ENCODE measurements at places on chromosomes 6 and 20. TPM values are rescaled to one million over a fixed set of nuclear protein-coding genes. Genes with fewer than 3 reads are reported as not detected.

Gene PREP
- total RNA-seq = 44.1 TPM

Gene PPP1R16B
- 65.1 TPM for total RNA-seq

Gene OR2B2
- not detected for total RNA-seq

Gene SPATA2
- 7.6 TPM for total RNA-seq

GRCh38 chr6:70363741-70364493 lies 49.4 kb upstream of the FAM135A start:
- H3K27ac ChIP-seq = no peak overlapping the region
- H3K4me1 ChIP-seq = no peaks in the 10 kb centered on the region
- peaks cover 28% of the 10 kb centered on the region for H3K27me3 ChIP-seq
- no peak overlapping the region for H3K4me3 ChIP-seq
- DNase-seq = no peak

- no peak for DNase-seq
- H3K36me3 ChIP-seq = peaks cover 12% of the 10 kb centered on the region
- no peaks in the 10 kb centered on the region for H3K27me3 ChIP-seq
- H3K4me1 ChIP-seq = no peaks in the 10 kb centered on the region
- H3K27ac ChIP-seq = no peak overlapping the region
Observed at GRCh38 chr6:2179241-2179640, 66.2 kb downstream of the GMDS start.

- H3K27me3 ChIP-seq = no peaks in the 10 kb centered on the region
- H3K36me3 ChIP-seq = no peaks in the 10 kb centered on the region
- H3K4me1 ChIP-seq = no peaks in the 10 kb centered on the region
- H3K27ac ChIP-seq = no peak overlapping the region
Observed at GRCh38 chr6:123980311-123980710, 176.6 kb downstream of the NKAIN2 start.

DNA sequence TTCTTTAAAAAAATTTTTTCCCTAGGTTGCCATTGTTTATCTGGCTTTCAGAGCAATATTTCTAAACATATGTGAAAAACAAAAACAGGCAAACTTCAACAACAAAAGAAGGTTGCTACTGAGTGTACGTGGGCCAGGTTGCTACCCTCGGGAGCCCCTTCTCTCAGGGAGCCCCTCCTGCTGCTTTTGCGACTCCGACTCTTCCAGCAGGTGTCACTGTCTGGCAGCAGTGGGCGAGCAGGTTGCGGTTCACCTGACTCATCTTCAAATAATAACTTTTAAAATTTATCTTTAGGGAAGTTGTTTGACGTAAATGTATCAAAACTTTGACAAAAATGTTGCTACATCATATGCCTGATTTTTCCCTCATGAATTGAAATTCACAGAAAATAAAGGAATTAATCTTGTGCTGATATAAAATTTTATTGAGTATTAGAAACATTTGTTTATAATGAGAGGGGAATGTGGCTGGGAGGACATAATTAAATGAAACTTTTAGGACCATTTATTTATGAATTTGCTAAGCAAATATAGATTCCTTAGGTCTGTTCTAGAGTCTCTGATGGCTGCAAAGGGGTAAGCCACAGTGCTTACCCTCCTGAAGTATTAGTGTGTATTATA lies 138.8 kb downstream of the HIVEP1 start:
- no peaks in the 10 kb centered on the region for H3K27me3 ChIP-seq
- no peak overlapping the region for H3K4me3 ChIP-seq
- peaks cover 20% of the 10 kb centered on the region for H3K4me1 ChIP-seq
- H3K27ac ChIP-seq = no peak overlapping the region
- H3K36me3 ChIP-seq = peaks cover 9% of the 10 kb centered on the region

GRCh38 chr20:54017846-54018245 lies 52.5 kb downstream of the BCAS1 start:
- no peak overlapping the region for H3K4me3 ChIP-seq
- peaks cover 6% of the 10 kb centered on the region for H3K4me1 ChIP-seq
- no peak overlapping the region for H3K27ac ChIP-seq
- no peaks in the 10 kb centered on the region for H3K36me3 ChIP-seq

DNA sequence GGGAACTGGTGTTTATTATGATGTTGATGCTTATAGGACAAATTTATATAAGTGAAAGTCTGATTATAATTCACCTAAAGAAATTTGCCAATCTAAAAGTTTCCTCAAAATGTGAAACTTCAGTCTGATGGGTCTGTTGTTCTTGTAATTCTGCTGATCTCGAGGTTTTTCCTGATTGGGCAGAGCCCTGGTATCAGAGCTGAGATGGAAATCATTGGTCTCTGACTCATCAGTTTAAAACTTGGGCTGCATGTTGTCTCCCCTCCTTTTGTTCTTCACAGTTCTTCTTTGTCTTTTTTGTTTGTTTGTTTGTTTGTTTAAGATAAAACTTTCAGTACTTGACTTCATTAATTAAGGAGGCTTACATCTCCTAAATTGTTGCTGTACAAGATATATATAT lies 5.9 kb downstream of the SMAP1 start:
- H3K4me1 ChIP-seq = peaks cover 51% of the 10 kb centered on the region
- no peaks in the 10 kb centered on the region for H3K27me3 ChIP-seq
- no peak overlapping the region for H3K4me3 ChIP-seq
- no peak for DNase-seq

- no peak for DNase-seq
- peaks cover 45% of the 10 kb centered on the region for H3K36me3 ChIP-seq
- H3K27me3 ChIP-seq = no peaks in the 10 kb centered on the region
- H3K27ac ChIP-seq = peak overlapping the region; percentile 91
- H3K4me3 ChIP-seq = peak overlapping the region; percentile 81
Observed at GRCh38 chr6:144352331-144352730, 67.2 kb downstream of the UTRN start.

DNA sequence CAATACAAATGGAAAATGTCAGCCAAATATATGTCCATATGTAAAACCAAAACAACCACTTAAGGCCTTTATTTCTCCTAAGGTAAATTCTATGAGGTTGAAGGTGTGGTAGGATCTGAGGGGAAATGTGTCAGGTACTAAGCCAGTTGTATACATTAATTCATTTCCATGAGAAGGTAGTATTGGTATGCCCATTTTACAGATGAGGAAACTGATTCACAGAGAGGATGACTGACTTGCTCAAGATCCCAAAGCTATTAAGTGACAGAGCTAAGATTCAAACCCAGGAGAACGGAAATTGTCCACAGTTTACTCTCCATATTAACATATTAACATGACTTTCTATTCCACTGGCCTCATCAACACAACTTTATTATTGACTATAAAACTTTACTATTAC lies 64.1 kb upstream of the MAP7 start:
- H3K4me1 ChIP-seq = peaks cover 11% of the 10 kb centered on the region
- no peak for DNase-seq
- no peak overlapping the region for H3K27ac ChIP-seq
- H3K4me3 ChIP-seq = no peak overlapping the region

- no peaks in the 10 kb centered on the region for H3K27me3 ChIP-seq
- H3K4me3 ChIP-seq = no peak overlapping the region
- no peaks in the 10 kb centered on the region for H3K36me3 ChIP-seq
Observed at GRCh38 chr20:18331694-18332093, 43.4 kb downstream of the ZNF133 start.

GRCh38 chr20:12028771-12029170 lies 111.1 kb downstream of the BTBD3 start:
- no peaks in the 10 kb centered on the region for H3K4me1 ChIP-seq
- no peak overlapping the region for H3K27ac ChIP-seq
- H3K4me3 ChIP-seq = no peak overlapping the region

Gene SLC26A8
- total RNA-seq = not detected

DNA sequence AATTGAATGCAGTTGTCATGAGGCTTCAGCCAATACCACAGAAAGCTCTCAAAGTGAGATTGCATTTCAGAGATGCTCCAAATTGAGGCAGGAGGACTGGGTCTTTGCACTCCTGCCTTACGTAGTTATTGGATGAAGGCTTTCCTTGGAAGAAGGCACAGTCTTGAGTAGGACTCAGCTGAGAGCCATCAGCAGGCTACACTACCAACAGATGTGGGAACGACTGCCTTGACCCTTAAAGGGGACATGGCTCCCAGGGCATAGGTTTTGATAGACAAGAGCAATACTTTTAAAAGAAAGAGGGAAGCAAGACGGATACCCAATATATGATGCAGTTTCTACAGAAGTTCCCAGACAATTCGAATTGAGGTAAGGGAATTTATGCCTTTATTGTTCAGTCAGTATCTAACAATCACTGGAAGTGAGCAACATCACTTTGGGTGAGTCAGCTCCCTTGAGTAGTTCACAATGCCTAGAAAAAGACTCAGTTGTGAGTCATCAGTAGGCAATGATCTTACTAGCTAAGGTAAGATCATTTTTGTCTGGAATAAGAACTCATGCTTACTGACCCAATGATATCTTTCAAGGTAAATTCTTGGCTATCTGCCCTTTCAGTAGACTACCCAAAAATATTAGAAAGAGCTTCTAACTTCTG lies 390.8 kb downstream of the GJA1 start:
- H3K4me1 ChIP-seq = no peaks in the 10 kb centered on the region
- DNase-seq = no peak
- no peak overlapping the region for H3K4me3 ChIP-seq
- H3K36me3 ChIP-seq = no peaks in the 10 kb centered on the region
- no peaks in the 10 kb centered on the region for H3K27me3 ChIP-seq

Gene MUCL3
- not detected for total RNA-seq

DNA sequence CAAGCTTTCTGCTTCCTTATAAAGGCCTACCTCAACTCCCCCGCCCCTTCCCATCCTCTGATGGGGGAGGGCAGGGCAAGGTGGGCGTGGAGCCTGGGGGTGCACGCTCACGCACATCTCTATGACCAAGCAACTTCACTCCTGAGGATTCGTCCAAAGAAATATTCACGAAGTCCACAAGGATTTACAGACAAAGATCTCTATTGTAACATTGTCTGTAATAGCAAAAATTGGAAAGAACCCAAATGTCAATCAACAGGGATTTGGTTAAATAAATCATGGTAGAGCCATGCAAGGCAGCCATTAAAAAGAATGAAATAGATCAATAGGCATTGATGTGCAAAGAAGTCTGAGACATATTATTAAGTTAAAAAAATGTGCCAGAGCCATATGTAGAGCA lies 130.4 kb upstream of the AFDN start:
- peaks cover 18% of the 10 kb centered on the region for H3K4me1 ChIP-seq
- no peaks in the 10 kb centered on the region for H3K36me3 ChIP-seq
- no peak overlapping the region for H3K4me3 ChIP-seq
- DNase-seq = no peak
- peaks cover 33% of the 10 kb centered on the region for H3K27me3 ChIP-seq

DNA sequence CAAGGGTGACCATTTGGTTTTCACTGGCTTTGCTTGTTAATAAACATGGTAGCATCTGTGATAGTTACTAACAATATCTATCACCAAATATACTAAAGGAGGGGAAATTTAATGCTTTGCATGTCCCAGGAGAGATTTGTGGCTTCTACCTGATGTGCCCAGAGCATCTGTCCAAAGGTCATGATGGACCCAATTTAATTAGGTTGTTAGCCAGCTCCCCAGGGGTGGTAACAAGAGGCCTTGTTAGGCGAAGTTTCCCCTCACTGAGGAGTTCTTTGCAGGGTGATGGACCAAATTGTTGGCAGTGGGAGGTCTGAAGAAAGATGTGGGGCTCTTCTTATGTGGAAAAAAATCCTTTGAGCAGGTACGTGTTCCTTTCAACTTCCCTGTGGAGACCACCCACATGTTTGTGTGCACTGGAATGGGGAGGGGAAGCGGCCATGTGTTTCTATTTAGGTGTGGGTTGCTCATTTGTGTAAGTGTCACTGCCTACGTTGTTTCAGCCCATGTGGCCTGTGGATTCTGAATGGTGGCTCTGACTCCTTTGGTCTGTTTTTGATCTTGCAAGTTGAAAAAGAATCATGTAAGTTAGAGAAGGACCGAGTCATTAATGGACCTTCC lies 137.6 kb downstream of the CLIC5 start:
- H3K27ac ChIP-seq = no peak overlapping the region
- peaks cover 6% of the 10 kb centered on the region for H3K27me3 ChIP-seq
- DNase-seq = no peak
- no peak overlapping the region for H3K4me3 ChIP-seq
- no peaks in the 10 kb centered on the region for H3K4me1 ChIP-seq

Gene BHLHE23
- not detected for total RNA-seq

GRCh38 chr6:157867155-157867559 lies 44.1 kb downstream of the SNX9 start:
- H3K27ac ChIP-seq = no peak overlapping the region
- H3K36me3 ChIP-seq = peaks cover 4% of the 10 kb centered on the region
- no peak overlapping the region for H3K4me3 ChIP-seq
- H3K27me3 ChIP-seq = peaks cover 13% of the 10 kb centered on the region
- peak; percentile 24 for DNase-seq

All from activated CD8-positive, alpha-beta T cell treated with anti-CD3 and anti-CD28 coated beads, Interleukin-2, amount 10 ng/mL, durations not matched to agents 7 days and 5 days (primary cell).